OCI-M1 (cell line): ENCODE measurements at places on chromosomes 1 and 21.

DNA sequence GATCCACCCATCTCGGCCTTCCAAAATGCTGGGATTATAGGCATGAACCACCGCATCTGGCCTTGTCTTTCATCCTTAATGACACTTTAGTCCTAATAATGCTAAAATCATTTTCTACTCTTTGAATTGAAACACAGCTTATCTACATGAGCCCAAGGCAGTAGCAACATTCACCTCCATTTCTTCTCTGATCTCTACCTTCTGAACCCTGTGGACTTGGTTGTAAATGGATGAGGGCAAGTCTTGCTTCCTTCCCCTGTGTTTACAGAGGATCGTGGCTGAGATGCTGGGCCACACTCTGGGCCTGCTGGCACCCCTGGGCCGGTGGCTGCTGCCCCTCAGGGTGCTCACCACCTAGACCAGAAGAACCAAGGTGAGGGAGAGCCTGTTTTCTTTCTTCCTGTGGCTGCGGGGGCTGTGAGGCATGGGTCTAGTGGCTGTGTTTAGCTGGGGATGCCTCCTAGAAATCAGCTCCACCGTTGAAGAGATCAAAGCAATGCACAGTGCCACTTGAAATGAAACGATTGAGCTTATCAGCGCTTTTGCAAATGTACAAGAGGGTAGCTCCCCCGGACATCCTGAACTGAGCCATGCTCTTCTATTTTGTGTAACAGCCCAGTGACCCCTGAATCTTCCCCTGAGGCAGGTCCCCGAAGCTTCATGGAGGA, 32.2 kb upstream of the LGALS8 start:
- DNase-seq, result no peak

- DNase-seq, result no peak
These were observed 77.0 kb downstream of the ATF6 start for GRCh38 chr1:161843156-161843555.

DNA sequence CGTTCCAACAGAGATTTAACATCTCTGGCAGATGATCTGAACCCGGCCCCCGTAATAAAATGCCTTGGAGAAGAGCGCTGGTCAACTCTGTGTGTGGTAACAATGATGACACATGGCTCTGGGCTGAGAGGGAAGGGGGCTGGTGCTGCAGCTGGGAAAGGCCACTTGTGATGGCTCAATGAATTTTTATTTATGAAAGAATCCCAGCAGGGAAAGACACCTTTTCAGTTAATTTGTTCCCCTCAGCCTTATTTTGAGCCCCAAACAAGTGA, 59.4 kb downstream of the SYT6 start:
- no peak for DNase-seq

- no peak for DNase-seq
These were observed 72.6 kb upstream of the ROR1 start for GRCh38 chr1:63701187-63701586.

- DNase-seq, result no peak
These were observed 13.4 kb downstream of the RNASEL start for GRCh38 chr1:182575540-182576149.

DNA sequence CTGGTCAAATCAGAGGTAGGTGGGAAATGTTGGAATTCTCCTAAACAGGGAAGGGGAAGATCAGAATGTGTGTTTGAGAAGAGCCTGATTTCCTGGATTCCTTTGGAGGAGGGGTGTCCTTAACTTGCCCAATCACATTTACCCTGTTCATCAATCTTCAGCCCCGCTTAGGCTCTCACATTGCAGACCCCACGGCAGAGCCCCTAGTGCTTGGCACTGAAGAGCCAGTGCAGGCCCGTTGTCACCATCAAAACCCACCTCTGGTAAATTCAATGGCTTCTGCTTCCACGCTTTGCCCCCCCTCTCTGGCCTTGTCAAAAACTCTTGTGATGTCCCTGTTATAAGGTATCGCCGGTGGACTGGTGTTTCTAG, 2.3 kb downstream of the AGPAT3 start:
- no peak for DNase-seq

DNA sequence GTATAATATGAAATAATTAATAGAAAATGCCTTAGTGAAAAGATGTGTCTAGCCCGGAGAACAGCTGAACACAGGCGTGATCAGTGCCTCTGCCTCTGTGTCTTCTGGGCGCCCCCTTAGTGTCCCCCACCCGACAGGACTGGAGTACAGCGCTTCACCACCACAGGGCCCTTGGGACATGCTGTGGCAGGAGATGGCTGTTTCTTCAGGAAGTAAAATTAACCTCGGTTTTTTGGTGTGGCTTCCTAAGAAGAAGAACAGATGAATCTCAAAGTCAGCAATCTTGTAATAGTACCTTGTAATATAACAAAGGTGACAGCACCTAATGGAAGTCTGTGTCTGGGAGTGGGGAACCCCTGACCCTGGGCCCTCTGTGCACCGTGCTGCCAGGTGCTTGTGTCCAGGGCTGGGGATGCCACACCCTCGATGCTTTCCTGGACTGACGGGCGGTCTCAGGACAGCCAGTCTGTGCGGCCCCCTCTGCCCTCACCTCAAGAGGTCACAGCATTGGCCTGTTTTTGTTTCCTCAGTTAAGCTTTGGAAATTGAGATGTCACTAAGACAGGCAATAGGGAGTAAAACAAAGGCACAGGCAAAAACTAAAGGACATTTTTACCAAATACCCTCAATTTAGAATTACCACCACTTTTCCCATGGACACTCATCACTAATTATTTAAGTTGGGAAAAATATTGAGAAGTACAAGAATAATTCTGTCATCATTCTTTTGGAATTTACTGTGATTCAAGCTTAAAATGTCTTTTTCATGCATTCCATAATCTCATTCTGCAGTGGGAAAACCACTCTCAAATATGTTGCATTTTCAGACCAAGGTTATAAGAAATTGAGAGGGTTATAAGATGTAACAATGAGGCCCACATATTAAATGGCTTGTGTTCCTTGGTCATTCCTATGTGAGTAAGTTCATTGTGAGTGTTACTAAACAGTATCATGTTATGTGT, 79.3 kb downstream of the ADARB1 start:
- DNase-seq, result peak; percentile 43

GRCh38 chr1:174247472-174247871, 88.2 kb downstream of the RABGAP1L start:
- DNase-seq, result no peak

DNA sequence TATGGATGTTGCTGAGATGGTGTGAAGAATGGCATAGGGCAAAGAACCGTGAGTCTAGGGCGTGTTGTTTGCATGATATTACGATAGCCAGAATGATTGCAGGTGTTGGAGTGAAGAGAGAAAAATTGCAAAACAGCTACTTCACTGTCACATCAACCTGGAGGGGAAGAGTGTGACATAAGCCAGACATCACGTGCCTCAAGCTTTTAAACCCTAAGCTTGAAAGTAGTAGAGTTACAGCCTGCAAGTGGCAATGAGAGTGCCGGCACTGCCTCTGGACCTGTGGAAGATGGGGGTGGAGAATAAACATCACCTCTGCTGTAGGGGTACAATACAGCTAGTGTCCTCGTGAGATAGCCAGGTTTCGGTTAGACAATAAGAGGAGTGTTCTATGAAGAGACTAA, 11.1 kb downstream of the EEIG2 start:
- no peak for DNase-seq

DNA sequence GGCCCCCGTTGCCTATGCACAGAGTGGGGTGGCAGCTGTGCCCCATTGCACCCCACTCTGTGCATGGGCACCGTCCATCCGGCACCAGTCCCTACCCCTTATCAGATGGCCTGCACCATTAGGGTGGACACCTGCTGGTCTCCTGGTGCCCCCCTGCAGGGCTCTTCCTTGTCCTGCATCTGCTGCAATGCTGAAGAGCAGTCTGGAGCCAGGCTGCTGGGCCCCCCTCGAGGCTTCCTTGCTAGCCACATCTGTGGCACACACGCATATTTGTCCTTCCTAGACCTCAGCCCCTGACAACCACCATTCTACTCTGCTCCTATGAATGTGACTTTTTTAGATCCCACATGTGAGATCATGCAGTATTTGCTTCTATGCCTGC, 56.4 kb downstream of the COL18A1 start:
- no peak for DNase-seq

GRCh38 chr1:211985556-211986264, 49.6 kb downstream of the INTS7 start:
- no peak for DNase-seq

DNA sequence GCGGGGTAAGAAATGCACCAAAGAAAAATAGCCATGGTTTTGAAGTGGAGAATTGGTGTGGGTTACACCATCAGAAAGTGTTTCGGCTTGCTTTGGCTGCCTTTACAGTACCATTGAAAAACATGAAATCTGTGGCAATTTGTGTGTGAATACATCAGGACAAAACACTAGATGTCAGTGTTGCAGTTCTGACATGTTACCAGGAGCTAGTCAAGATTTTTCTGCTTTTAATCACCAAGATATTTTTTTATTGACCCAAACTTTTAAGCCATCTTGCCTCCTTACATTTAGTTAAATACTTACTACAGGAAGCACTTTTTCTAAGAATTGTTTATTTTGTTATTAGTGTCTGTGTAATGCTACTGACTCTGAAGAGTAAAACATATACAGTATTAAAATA, 14.3 kb downstream of the RRP15 start:
- peak; percentile 88 for DNase-seq

GRCh38 chr1:48526008-48526710, 54.2 kb upstream of the SPATA6 start:
- DNase-seq, result no peak

DNA sequence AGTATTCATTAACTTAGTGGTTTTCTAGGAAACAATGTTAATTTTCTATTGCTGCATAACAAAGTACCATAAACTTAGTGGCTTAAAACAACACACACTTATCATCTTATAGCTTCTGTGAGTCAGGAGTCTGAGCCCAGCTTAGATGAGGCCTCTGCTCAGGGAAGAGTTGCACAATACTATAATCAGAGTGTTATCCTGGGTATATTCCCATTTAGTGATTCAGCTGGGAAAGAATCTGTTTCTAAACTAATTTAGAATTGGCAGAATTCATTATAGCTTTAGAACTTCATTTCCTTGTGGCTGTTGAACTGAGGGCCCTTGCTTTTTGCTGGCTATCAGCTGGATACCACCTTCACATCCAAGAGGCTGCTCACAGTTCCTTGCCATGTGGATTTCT, 515.5 kb downstream of the BRINP3 start:
- peak; percentile 21 for DNase-seq

DNA sequence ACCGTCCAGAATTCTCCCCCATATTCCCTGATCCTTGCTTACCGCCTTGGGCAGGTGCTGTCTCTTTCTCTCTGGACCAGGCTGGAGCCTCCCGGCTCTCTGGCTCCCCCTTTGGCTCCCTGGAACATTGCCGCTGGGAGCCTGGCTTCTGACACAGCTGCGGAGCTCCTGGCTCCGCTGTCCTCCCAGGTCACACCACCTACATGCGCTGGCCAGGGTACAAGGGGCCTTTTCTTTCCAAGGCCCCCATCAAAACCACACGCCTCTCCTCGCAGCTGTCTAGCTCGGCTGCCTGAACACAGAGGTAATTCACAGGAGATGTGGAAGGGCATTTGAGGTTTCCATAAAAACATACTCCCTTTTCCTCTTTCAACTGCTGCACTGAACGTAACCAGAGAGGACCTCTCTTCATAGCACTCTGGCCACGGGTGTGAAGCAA, 7.5 kb upstream of the ZNF648 start:
- DNase-seq, result peak; percentile 79

DNA sequence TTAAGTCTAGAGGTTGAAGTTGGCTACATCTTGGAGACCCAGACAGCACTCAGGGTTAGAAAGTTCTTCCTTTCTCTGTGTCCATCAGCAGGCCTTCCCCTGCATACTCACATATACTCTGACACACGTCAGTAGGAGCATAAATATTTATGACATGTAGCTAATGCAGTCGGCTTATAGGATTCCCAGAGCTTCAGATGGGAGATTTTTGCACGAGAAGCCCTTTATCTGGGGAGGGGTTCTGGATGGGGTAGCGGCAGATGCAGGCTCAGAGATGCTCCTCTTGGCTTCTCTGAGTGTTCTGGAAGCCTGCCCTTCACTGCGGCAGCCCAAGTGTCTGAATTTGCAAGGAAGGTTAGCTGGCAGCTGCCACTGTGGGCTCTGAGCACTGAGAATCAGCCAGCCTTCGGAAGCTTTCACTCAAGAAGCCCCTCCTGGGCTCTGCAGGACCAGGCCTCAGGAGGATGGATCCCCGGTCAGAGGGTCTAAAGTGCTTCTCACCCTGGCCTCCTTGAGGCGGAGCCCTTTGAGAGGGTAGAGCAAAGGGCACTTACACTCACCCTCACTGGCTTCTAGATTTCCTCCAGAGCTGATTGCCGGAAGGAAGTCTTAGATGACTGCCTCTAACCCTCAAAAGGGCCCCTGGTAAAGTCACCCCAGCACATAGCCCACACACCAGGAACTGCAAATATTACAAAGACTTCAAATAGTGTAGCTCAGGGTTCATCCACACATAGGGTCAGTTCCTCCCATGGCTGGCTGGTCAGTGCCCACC, 68.1 kb upstream of the NFASC start:
- DNase-seq, result no peak

DNA sequence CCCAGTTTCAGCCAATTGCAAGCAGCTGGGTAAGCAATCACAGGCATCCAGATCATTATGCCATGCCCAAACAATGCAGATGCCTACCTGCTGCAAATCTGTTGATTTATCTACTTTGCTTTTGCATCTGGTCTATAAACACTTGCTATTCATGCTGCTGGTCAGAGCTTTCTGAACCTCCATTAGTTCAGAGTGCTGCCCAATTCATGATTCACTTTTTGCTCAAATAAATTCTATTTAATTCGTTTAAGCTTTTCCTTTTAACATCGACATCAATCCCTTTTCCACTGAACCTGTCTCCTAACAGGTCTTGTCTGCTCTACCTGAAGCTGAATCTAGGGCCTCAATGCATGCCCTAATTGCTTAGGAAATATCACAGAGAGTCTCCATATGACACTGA, 99.4 kb upstream of the C1orf87 start:
- no peak for DNase-seq

- peak; percentile 27 for DNase-seq
These were observed 65.4 kb upstream of the PTCH2 start for GRCh38 chr1:44908427-44908826.

DNA sequence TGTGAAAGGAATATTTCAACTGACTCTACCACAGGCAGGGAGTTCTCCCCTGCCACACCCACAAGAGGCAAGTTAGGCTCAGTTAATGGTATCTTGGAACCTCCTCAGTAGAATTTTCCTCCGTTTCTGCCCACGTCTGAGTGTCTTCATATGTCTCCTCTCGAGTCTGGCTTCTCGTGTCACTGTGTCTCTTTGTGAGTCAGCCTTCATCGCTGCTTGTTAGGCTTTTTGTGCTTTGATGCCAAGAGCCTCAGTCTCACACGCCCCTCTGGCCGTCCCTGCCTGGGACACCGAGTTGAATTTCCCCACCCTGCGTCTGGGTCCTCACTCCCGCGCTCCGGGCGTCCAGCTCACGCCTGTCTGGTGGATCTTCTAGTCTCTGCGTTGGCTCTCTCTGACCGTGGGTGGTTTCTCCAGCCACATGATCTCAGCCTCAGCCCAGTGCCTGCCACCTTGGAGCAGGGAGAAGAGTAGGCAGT, 125.7 kb upstream of the GADD45A start:
- DNase-seq, result no peak
